ENCODE measurements at places on chromosomes 4 and X.

- no peak for DNase-seq
Measured at GRCh38 chr4:64807821-64808220, 398.6 kb upstream of the TECRL start.

GRCh38 chrX:1027133-1027532 is 185.3 kb downstream of the CRLF2 start:
- no peak for DNase-seq

- DNase-seq: no peak
Measured at GRCh38 chr4:181659876-181660275, 583.3 kb upstream of the TENM3 start.

GRCh38 chr4:15754323-15754722 is 23.8 kb upstream of the CD38 start:
- DNase-seq: no peak

GRCh38 chrX:47587906-47588735 is 5.9 kb downstream of the TIMP1 start:
- DNase-seq: no peak

DNA sequence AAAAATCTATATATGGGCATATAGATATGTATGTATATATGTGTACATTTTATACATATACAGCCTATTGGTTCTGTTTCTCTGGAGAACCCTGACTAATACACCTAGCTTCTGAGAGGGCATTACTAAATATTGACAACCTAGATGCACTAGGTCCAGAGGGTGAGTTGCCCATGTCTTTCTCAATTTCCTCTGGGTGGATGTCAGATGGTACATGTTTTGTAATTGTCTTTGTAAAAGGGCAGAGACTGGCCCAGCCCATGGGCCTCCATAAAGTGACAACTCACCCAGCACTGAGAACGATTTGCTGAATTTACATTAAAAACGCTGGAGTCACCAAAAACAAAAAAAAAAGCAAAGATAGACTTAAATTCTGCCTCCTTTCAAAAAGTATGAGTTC is 198.5 kb upstream of the FAM241A start:
- no peak for DNase-seq

DNA sequence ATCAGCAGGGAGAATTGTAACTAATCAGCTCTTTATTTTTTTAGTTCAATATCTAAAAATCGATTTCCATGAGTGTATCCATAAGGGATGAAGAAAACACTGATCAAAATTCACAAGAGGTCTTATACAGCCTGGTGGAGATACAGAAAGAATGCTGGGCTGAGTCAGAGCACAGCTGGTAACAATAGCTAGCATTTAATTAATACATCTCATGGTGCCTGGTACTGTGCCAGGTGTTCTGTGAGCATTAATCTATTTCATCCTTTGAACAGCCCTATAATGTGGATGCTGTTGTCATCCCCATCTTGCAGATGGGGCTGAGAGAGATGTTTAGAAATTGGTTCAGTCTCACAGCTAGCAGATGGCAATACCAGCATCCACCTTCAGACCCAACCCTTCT is 250.9 kb upstream of the RPS6KA3 start:
- DNase-seq: no peak

DNA sequence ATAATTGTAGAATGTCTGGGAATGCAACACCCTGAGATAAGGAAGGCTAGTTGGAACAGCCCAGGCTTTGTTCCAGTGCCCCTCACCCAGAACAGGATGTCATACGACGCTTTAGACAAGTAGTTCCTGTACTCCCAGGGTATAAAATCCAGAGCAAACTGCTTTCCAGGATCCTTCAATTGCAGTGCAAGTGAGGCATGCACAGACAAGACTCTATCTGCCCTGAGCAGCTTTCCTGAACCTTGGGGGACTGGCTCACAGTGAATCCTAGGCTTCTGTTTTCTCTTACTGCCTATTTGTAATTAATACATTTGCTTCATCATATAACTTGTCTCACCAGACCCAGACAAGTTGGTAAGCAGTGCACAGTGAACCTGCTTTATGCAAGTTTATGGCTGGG is 48.4 kb upstream of the IL9R start:
- no peak for DNase-seq

DNA sequence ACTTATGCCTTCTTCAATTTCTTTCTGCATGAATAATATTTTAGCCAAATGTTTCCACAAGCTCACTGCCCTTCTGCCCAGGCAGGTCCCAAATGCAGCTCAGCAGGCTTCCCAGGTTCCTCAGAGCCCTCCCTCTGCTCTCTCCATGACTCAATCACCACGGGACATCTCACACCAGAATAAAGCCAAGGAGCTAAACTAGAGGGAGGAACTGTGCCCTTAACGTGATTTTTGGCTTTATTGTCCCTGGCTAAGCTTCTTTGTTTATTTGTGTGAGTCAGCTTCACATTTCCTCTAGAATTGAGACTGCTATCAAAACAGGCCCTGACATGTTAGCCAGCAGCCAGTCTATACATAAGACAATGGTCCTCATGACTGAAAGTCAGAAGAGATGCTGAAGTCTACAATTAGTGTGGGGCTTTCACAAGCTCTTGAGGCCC is 186.4 kb upstream of the GALNT7 start:
- no peak for DNase-seq

DNA sequence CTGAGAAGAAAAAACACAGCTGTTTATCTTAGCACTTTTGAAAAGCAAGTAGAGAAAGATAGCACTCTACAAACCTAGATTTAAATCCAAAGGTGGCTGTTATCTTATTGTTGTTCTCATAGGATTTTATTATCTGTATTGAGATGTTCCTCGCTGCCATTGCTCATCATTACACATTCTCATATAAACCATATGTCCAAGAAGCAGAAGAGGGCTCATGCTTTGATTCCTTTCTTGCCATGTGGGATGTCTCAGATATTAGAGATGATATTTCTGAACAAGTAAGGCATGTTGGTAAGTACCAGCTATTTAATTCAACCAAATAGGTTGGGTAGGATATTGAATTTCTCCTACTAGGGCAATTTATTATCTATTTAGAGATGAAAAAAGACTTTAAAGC is 16.4 kb downstream of the TMEM184C start:
- DNase-seq: no peak

- no peak for DNase-seq
Measured at GRCh38 chr4:79852305-79852730, 220.7 kb downstream of the ANTXR2 start.

GRCh38 chr4:87055311-87055710 is 120.5 kb downstream of the AFF1 start:
- DNase-seq: no peak

DNA sequence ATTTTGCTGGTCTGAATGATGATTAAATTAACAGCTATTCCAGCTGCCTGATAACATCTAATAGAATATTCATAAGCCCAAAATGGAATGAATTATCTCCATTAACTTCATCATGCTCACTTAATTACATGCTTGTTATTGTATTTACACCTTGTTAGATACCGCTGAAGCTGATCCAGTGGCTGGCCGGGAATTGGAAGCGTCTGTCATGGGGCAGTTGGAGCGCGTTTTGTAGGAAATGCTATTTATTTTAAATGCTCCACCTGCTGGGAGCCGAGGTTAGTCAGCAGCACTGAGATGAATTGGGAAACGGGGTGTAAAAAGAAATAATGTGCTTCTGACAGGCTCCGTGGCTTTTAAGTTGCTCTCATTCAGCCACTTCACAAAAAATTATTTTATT is 25.2 kb downstream of the ARX start:
- no peak for DNase-seq

DNA sequence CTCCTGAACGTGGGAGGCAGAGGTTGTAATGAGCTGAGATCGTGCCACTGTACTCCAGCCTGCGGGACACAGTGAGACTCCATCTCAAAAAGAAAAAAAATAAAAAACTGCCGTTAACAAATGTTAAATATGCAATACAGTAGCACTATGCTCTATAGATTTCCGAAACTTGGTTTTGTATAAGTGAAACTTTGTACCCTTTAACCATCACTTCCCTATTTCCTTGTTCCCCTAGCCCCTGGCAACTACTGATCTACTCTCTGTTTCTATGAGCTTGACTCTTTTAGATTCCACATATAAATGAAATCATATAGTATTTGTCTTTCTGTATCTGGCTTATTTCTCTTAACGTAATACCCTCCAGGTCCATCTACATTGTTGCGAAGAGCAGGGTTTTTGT is 74.1 kb downstream of the TAB3 start:
- no peak for DNase-seq

GRCh38 chrX:119235872-119236622 is at the start of gene PGRMC1:
PGRMC1 (plus strand) TSS chrX:119236285; CDS start chrX:119236364, 79 bp downstream.
- DNase-seq: peak; percentile 73

DNA sequence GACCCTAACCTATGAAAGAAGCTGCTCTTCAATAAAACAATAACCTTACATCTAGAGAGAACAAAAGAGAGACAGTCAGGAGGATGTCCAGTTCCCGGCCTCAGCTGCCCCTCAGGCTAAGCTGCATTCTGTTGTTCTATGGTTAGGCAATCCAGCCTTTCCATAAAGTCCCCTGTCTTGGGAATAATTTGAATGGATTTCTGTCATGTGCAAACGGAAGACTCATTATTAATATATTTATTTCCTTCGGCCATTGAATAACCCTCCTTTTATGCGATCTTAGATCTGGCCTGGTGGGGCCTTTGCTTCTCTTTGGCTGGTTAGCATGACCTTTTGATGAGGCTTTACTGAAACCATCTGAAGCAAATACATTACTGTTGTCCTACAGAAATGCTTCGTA is 80.1 kb downstream of the ANKRD50 start:
- no peak for DNase-seq

- DNase-seq: peak; percentile 10
Measured at GRCh38 chr4:183142571-183143550, 43.8 kb downstream of the WWC2 start.

GRCh38 chrX:131837325-131837724 is 185.8 kb upstream of the STK26 start:
- DNase-seq: no peak

GRCh38 chr4:47543331-47543730 is 58.3 kb downstream of the ATP10D start:
- DNase-seq: no peak

DNA sequence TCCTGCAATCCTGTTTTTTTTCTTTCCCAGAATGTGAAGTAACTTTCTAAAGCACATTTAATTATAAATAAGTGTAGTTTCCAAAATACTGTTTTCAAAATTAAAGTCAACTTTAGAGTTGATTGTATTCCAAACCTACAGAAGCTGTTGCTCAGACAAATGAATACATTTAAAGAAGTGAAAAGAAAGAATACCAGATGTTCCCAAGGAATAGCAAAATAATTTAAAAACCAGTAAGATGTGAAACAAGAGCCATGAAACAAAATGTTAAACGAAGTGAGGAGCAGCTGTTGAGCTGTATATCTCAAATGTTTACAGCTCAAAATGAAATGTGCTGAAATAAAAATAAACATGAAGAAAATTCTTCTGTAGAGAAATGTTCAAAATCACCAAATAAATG is 627.4 kb upstream of the NDST4 start:
- DNase-seq: no peak

GRCh38 chr4:183291070-183291469 is 29.0 kb downstream of the CLDN22 start:
- no peak for DNase-seq

DNA sequence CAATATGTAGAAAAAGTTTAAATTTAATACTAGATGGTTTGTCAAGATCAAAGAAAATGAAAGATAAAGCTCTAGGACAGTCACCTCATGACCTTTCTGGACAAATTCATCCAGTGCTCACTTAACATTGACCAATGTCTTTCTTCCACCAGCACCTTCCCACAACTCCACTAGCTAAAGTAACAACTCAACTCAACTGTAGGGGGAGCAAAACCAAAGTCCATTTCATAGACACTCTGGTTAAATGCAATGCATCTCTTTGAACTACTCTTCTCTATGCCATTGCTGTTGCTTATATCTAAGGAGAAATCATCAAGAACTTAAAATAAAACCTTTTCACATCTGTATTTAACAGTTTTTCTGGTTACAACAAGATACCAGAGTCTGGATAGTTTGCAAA is 25.1 kb downstream of the UGT2B4 start:
- DNase-seq: peak; percentile 2

GRCh38 chr4:5752376-5753184 is 41.6 kb downstream of the EVC start:
- DNase-seq: peak; percentile 82

- no peak for DNase-seq
Measured at GRCh38 chr4:4721636-4722035, 137.8 kb upstream of the MSX1 start.

- peak; percentile 88 for DNase-seq
Measured at GRCh38 chr4:86924811-86925210, 10.0 kb upstream of the AFF1 start.

GRCh38 chrX:51332188-51332942 is at the start of gene NUDT10:
NUDT10 (plus strand) TSS chrX:51332822; CDS start chrX:51332966, 144 bp downstream.
- DNase-seq: no peak

- DNase-seq: no peak
Measured at GRCh38 chr4:137206781-137207180, 325.5 kb downstream of the PCDH18 start.
